Suprapubic skin (tissue), 4 donors: ENCODE measurements at places on chromosomes 6 and 20.
A peak's percentile ranks its signal among the peaks of the same experiment; 100 is the strongest.

GRCh38 chr20:52490711-52491430, 299.3 kb upstream of the ZFP64 start:
- DNase-seq = no peak

GRCh38 chr20:1478566-1478965, 11.9 kb upstream of the NSFL1C start:
- DNase-seq = no peak

DNA sequence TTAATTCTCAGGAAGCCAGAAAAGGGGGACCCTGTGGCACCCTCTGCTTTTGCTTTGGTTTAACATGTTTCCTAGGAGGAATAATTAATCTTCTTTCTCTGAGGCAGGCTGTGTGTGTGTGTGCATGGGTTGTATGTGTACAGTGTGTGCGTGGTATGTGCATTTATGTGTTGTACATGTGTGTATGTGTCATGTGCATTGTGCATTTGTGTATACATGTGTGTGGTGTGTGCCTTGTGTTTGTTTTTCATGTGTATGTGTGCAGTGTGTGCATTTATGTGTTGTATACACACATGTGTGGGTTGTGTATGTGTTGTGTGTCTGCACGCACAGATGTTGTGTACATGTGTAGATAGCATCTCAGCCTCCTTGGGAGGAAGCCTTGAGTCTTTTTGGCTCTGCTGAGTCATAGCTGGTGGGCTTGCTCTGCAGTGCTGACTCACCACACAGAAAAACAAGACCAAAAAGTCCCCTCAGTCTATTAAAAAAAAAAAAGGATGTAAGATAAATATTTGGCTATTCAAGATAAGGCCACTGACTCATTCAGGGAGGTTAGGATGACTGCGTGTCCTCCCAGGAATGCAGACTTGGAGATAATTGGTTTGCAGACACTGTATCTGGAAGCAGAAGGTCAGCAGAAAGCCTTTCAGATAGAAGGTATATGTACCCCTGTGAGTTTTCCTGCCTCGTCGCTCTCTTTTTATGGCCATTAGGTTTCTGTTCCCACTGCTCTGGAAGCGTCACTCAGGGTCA, 58.6 kb downstream of the SYNJ2 start:
- DNase-seq = peak; percentile 54

GRCh38 chr6:117547688-117548621, 54.4 kb downstream of the GOPC start:
- no peak for DNase-seq

DNA sequence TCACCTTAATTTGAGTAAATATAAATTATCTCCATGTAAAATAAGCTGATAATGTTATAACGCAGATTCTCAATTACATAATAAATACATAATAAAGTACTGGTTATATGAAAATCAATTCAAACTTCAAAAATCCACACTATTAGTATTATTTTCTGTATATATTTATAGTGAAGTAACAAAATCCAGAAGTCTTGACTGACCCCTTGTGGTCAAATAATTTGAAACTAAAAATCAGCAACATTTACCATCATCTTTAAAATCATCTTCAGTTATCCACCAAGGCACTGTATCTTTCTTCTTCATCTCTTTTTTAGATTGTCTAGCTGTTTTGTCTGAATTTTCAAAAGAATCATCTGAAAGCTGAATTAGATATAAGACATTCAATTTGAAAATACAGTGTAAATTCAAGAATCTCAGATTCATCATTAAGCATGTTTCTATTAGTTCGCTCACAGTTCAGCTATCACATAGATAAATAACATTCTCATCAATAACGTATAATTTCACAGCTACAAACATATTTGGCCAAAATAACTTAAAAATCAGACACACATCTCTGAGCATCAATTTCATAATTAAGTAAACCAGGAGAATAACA, 6.5 kb downstream of the CEP162 start:
- DNase-seq = no peak

- no peak for DNase-seq
Measured at GRCh38 chr6:166620478-166621113, 6.5 kb downstream of the RPS6KA2 start.

- no peak for DNase-seq
Measured at GRCh38 chr20:52552181-52552872, 360.7 kb upstream of the ZFP64 start.

DNA sequence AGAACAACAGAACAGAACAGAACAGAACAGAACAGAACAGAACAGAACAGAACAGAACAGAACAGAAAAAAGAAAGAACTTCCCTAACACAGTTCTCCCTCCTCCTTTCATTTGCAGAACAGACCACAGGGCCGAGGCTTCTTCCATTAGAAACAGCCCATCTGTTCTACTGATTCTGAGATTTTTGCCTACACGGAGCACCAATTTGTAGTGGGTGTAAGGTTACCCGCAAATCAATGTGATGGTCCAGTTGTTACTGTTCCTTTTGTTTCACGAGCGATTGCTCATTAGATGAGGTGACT, 734 bp upstream of the OGFRL1 start:
- no peak for DNase-seq

DNA sequence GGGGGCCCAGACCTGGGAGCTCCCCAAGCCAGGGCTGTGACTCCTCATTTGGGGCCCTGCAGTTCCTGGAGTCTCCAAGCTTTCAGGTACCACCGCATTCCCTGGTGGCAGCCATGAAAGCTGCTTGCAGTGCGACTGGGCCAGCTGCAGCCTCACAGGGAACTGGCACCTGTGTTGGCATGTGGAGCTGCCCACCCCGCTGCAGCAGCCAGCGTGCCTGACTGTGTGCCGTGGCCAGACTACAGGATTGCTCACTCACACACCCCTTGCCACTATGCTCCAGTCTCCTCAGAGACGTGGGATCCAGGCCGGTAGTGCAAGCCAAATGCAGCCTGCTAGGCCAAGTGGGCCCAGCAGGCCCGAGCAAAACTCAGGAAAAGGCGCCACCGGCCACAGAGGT, 450.7 kb downstream of the COL12A1 start:
- DNase-seq = peak; percentile 74

DNA sequence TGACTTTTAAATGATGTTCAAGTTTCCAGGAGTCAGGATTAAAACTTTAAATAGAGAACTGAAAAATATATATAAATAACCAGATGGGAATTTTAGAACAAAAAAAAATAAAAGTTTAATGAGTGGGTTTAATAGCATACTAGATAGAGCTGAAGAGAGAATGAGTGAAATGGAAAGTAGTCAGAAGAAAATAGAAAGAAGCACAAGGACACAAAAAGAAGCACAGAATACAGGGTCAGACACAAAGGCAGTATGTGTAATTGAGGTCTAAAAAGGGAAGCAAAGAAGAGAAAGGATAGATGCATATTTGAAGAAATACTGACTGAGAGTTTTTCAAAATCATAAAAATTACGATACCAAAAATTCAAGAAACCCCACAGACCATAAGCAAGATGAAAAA, 159.8 kb upstream of the FERMT1 start:
- no peak for DNase-seq

DNA sequence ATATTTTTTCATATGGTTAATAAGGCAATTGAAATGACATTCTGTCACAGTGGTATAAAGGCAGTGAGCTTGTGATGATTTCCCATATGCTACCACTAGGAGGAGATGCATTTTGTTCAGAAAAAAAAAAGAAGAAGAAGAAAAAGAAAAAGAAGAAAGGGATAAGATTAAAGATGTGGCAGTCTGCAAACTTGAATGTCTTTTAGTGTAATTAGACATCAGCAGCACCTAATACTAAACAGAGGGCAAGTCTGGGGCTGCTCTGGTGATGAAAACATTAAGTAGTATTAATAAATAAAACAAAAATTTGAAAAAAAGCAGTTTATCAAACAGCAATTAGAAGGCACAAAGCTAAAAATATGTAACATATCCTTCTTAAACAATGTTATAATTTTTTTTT, 95.4 kb upstream of the DEFB112 start:
- no peak for DNase-seq

DNA sequence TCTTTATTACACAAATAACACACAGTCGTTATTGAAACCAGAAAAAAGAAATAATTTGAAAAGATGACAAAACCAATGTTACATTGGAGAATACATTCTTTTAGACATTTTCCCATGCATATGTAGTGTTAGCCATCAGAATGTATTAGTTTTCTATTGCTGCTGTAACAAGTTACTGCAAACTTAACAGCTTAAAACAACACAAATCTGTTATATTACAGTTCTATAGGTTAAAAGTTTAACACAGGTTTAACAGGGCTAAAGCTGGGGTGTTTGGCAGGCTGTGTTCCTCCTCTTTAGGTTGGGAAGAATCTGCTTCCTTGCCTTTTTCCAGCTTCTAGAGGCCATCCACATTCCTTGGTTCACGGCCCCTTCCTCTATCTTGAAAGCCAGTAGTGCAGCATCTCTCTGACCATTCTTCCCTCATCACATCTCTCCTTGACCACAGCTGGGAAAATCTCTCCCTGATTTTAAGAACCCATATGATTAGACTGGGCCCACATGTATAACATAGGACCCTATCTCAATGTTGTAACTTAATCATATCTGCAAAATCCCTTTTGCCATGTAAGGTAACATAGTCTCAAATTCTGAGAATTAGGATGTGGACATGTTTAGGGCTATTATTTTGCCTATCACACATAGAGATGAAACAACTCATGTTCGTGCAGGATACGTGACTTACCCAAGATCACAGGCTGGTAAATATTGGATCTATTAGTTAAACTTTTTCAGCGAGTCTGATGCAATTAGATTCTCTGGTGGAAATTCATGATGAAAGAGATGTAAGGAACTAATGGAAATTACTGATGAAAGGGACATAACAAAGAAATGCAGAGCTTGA, 145.4 kb upstream of the TMEM170B start:
- no peak for DNase-seq

- DNase-seq = no peak
Measured at GRCh38 chr20:13563854-13564253, 74.9 kb downstream of the TASP1 start.

- no peak for DNase-seq
Measured at GRCh38 chr6:134456226-134456625, 138.3 kb upstream of the SGK1 start.

DNA sequence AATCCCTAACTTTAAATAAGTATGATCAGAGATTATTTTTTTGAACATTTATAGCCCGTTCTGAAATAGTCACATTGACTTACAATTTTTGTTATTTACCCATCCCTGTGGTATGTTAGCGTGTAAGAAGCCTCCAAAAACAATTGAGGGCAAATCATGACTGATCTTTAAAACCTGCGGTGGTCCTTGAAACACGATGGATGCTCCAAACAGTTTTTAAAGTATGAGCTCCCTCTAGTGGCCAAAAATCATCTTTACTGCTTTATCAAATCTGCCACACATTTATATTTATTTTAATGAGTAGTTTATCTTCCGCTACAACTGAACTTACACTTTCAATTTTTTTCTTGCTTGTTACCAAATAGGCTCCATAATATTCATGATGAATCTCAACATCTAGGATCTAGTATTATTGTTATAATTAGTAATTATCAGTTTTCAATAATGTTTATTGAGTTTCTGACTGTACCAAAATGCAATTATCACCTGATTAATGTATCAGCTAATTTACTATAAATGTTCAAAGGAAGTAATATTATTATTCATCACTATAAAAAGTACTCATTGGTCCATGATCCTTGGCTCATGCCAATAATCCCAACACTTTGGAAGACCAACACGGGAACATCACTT, 52.2 kb downstream of the MARCKS start:
- no peak for DNase-seq

DNA sequence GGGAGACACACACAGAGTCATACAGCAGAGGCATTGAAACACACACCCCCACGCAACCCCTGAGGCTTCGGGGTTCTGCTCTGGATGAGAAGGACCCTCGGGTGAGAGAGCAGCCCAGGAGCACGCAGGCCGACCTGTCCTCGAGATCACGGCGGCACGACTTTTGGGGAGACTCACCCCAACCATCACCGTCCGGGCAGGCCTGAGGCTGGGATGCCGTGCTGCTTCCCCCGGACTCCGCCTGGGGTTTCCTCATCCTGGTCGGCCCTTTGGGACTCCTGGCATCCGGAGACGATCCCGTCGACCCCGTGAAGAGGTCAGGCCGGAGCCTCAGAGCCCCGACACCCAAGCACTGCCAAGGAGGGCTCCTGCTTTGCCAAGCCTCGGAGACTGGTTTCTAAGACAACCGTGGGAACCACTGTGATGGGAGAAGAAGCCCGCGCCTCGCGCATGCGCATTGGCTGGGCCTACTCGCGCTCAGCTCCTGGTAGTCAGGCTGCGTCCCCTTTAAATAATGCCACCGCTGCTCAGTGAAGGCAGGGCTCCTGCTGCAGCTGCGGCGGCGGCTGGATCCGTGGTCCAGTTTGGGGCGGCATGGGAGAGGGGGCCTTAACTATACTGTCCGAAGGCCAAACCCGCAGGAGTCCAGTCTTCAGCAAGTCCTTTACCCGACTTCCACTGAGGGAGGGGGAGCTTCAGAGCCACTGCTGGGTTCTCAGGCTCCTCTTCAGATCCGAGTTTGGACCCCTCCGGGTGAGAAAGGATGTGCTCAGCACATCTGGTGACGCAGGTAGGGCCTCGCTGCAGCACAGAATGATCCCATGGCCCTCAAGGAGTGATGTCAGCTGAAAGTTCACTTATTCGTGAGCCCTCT, 171.4 kb upstream of the ZNF337 start:
- no peak for DNase-seq

- DNase-seq = no peak
Measured at GRCh38 chr6:40054602-40055001, 120.3 kb upstream of the MOCS1 start.

GRCh38 chr20:58293453-58293852, 16.1 kb upstream of the RAB22A start:
- no peak for DNase-seq

GRCh38 chr20:2279253-2279779, 16.5 kb upstream of the TGM3 start:
- DNase-seq = no peak

DNA sequence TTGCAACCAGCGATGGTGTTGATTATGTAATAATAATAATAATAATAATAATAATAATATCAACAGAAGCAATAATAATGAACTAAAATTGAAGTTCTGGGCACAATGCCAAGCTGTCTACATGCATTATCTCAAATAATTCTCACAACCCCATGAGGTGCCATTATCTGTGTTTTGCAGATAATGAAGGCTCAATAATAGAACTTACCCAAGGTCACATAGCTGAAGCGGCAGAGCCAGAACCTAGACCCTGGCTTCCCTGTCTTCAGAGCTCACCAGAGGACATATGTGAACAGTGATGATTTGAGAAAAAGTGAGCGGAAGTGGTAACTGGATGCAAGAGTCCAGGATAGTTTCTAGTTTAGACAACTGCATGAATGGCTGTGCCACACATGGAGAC, 91.0 kb downstream of the HIVEP1 start:
- no peak for DNase-seq

- peak; percentile 43 for DNase-seq
Measured at GRCh38 chr6:170097505-170098427, 193.1 kb downstream of the DLL1 start.
